ENCODE measurements at places on chromosomes 1 and 21. TPM values are rescaled to one million over a fixed set of nuclear protein-coding genes. Genes with fewer than 3 reads are reported as not detected.

TBX19 gene
- 1.8 TPM for total RNA-seq

LORICRIN gene
- total RNA-seq, result not detected

UBASH3A gene
- 0.90 TPM for total RNA-seq

CYP4A11 gene
- 0.42 TPM for total RNA-seq

C1orf167 gene
- 5.1 TPM for total RNA-seq

COL16A1 gene
- 147 TPM for total RNA-seq

CHIA gene
- total RNA-seq, result not detected

REG4 gene
- not detected for total RNA-seq

ACTL8 gene
- not detected for total RNA-seq

GJC2 gene
- total RNA-seq, result 6.9 TPM

C1orf21 gene
- 46.5 TPM for total RNA-seq

SLC35F3 gene
- 0.90 TPM for total RNA-seq

AMY1C gene
- total RNA-seq, result not detected

OSCP1 gene
- 7.2 TPM for total RNA-seq

KRTAP19-1 gene
- not detected for total RNA-seq

RTCA gene
- total RNA-seq, result 23.7 TPM

CEP350 gene
- total RNA-seq, result 86.1 TPM

SAMD13 gene
- total RNA-seq, result not detected

RIMS3 gene
- 2.1 TPM for total RNA-seq

PLA2G2A gene
- 327 TPM for total RNA-seq

GPR52 gene
- 5.0 TPM for total RNA-seq

NBPF6 gene
- total RNA-seq, result 1.2 TPM

ZNF678 gene
- 14.2 TPM for total RNA-seq

LIN9 gene
- 2.4 TPM for total RNA-seq

RHCE gene
- total RNA-seq, result 0.22 TPM

HOOK1 gene
- total RNA-seq, result 0.60 TPM

TMEM63A gene
- total RNA-seq, result 63.2 TPM

MR1 gene
- total RNA-seq, result 11.0 TPM

CFHR2 gene
- not detected for total RNA-seq

PGLYRP4 gene
- total RNA-seq, result not detected

CHI3L1 gene
- total RNA-seq, result 150 TPM

FAM177B gene
- 22.7 TPM for total RNA-seq

PLCH2 gene
- 0.30 TPM for total RNA-seq

GUCA2B gene
- total RNA-seq, result not detected

LCE1F gene
- not detected for total RNA-seq

RORC gene
- total RNA-seq, result not detected

ZNF648 gene
- total RNA-seq, result 0.84 TPM

IGSF5 gene
- total RNA-seq, result not detected

WDR3 gene
- total RNA-seq, result 7.6 TPM

PTGFR gene
- 44.1 TPM for total RNA-seq

NOL9 gene
- 28.8 TPM for total RNA-seq

SEC16B gene
- 13.3 TPM for total RNA-seq

KIF14 gene
- total RNA-seq, result 0.30 TPM

LCE3E gene
- not detected for total RNA-seq

KLHDC9 gene
- total RNA-seq, result 12.9 TPM

NPR1 gene
- 36.9 TPM for total RNA-seq

KCNA2 gene
- total RNA-seq, result 22.0 TPM

TENT5C gene
- total RNA-seq, result 0.60 TPM

DDOST gene
- 115 TPM for total RNA-seq

CELA3B gene
- total RNA-seq, result 0.66 TPM

FAM72A gene
- 3.9 TPM for total RNA-seq

SPRR2A gene
- total RNA-seq, result not detected

All from tibial nerve (tissue), 4 donors.